ENCODE measurements at places on chromosomes 4 and X.

GRCh38 chr4:81930506-81931238, 443.1 kb downstream of the HNRNPD start:
- DNase-seq: no peak

- DNase-seq: no peak
These were observed 556 bp downstream of the ATP5ME start for GRCh38 chr4:673349-674091.

DNA sequence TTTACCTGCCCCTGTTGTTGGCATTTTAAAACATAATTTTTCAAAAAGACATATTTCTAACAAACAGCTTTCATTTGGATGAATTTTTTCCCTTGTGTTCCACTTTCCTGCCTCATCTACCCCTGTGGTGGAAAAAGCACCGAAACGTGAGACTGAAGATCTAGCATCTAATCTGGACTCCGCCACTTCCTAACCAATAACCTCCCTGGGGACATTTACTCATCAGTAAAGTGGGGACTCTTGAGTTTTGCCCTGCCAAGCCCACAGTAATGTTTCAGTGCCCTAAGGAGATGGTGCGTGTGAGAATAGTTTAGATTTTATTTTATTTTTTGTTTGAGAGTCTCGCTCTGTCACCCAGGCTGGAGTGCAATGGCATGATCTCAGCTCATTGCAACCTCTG, 56.7 kb downstream of the ADGRG2 start:
- no peak for DNase-seq

GRCh38 chr4:172680691-172681090, 487.9 kb upstream of the GALNT7 start:
- no peak for DNase-seq

- no peak for DNase-seq
These were observed 84.5 kb downstream of the AASDH start for GRCh38 chr4:56302760-56303159.

DNA sequence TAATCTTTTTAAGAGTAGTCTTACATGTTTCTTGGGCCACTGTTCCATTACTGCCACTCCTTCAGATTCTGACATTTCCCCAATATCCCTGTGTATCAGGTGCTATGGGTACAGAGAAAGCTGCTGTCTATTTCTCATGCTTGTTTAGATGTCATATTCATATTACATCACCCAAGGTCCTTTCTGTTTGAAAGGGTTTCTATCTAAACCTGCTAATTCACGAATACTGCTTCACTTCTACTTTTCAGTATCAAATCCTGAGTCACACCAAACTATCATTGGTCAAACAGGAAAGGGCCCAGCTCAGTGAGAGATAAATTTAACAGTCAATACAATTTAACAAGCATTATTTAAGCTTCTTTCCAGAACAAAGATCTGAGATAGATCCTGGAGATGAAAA, 241.4 kb downstream of the UGT8 start:
- DNase-seq: no peak

- no peak for DNase-seq
These were observed 5.9 kb upstream of the GPKOW start for GRCh38 chrX:49129427-49129826.

GRCh38 chr4:167509551-167509950, 275.3 kb upstream of the SPOCK3 start:
- DNase-seq: no peak

Measured in NCI-H2081 (cell line).